Left colon (tissue), 2 donors: ENCODE measurements at places on chromosomes 1 and 21.

GRCh38 chr1:198480876-198481275 is 59.6 kb downstream of the ATP6V1G3 start:
- no peak for DNase-seq

DNA sequence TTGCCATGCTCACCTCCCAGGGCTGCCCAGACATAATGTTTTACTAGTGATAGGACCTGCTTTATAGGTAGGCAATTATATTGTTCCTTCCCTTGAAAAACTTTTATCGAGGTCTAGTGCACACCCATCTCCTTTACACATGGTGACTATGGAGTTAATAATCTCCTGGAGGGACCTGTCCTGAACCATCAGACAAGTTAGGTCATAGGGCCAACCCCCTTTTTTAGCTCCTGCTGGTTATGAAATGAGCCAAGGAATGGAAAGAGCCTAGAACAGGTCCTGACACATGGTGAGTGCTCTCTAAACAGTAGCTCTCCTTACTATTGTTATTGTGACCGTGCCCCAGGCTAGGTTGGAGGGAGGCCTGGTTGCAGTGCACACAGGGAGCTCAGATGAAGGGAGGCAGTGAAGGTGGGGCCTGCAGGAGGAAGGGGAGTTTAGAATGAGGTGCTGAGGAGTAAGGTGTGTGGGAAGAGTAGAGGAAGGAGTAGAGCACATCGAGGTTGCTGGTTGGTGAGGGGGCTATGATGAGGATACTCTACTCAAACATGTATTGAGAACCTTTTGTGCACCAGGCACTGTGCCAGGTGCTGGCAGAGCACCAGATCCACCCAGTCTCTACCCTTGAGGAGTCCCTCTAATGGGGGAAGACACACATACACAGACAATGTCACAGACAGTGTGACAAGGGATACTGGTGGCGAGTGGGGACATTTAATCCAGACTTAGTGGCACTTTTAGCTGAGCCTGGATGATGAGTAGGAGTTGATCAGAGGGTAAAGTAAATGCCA is 14.1 kb upstream of the LMNA start:
- no peak for DNase-seq

GRCh38 chr1:201359031-201359872 is 18.2 kb downstream of the TNNT2 start:
- DNase-seq: no peak

- no peak for DNase-seq
Measured at GRCh38 chr1:63845346-63845745, 71.5 kb downstream of the ROR1 start.

GRCh38 chr1:206121269-206121668 is 4.1 kb upstream of the AVPR1B start:
- DNase-seq: no peak

DNA sequence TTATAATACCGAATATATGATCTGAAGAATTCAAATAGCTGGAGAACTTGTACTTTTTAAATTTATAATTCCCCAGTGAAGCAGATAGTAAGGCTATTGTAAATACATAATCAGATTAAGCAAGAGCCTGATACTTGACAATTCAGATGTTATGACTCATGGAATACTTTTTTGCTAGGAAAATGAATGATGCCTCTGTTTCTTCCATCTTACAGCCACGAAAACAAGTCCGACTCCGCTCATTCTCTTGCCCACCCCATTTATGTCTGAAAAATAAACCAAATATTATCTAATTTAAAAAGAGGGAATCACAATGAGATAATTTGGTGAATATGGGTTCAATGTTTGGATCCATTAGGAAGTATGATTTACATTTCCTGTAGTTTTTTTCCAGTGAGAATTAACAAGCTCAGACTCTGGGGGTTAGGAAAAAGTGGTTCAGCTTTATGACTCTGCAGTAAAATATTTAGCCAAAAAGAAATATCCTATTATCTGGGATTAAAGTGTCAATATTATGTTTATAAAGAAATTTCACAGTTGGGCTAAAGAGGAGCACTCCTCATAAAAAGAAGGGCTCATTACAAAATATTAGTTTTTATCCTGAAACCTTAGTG is 50.4 kb upstream of the DAB1 start:
- no peak for DNase-seq

- DNase-seq: peak; percentile 9
Measured at GRCh38 chr1:3645247-3645646, 4.7 kb downstream of the WRAP73 start.

- DNase-seq: no peak
Measured at GRCh38 chr1:4549930-4550329, 104.5 kb upstream of the AJAP1 start.

- no peak for DNase-seq
Measured at GRCh38 chr1:165228676-165229075, 127.8 kb downstream of the LMX1A start.

DNA sequence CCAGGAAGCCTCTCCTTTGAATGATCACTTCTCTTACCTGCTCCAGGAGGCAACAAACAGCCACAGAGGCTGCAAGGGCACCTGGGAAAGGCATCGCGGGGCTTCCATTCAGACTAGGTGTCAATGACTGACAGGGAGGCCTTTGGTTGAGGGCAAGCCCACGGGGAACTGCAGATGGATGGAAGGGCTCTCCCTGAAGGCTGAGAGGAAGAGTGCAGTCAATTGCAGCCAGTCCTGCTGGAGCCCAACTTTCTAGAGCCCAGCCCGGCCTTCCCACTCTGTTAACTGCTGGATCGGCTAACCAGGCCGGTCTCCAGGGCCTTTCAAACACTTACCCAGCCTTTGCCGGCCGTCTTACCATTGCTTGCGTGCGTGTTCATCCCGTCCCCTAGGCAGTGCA is 89.3 kb downstream of the LACTBL1 start:
- no peak for DNase-seq

GRCh38 chr1:99755664-99756063 is 10.8 kb downstream of the FRRS1 start:
- no peak for DNase-seq

GRCh38 chr1:207848234-207848633 is 62.7 kb downstream of the CD34 start:
- peak; percentile 91 for DNase-seq

DNA sequence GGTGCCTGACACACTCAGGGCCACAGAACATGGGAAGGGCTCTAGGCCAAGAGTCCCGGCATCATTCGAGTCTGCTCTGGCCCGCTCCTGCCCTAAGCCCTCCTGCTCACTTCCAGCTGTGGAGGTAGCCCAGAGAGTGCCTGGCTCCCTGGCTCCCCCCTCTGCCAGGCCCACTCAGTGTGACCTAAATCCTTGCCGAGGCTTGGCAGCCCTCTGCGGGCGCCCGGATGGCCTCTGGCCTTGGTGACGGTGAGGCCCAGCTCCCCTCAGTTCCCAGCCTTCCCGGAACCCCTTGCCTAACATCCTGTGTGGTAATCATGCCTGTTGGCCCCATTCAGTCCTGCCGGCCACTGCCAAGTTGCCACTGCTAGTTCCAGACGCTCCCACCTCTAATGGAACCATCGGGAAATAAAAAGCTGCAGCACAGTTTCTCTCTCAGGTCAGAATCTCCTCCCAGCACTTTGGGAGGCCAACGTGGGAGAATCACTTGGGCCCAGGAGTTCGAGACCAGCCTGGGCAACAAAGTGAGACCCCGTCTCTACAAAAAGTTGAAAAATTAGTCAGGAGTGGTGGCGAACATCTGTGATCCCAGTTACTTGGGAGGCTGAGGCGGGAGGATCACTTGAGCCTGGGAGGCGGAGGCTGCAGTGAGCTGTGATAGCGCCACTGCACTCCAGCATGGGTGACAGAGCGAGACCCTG is 1.2 kb upstream of the H6PD start:
- peak; percentile 36 for DNase-seq

DNA sequence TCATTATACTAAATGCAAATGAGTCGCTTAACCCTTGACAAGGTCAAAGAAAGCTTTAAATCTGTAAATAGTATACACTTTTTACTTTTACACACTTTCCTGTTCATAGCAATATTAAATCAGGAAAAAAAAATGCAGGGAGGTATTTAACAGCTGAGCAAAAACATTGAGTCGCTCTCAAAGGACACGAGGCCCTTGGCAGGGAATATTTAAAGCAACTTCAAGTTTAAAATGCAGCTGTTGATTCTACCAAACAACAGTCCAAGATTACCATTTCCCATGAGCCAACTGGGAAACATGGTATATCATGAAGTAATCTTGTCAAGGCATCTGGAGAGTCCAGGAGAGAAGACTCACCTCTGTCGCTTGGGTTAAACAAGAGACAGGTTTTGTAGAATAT is 62.7 kb downstream of the CAPN2 start:
- no peak for DNase-seq

DNA sequence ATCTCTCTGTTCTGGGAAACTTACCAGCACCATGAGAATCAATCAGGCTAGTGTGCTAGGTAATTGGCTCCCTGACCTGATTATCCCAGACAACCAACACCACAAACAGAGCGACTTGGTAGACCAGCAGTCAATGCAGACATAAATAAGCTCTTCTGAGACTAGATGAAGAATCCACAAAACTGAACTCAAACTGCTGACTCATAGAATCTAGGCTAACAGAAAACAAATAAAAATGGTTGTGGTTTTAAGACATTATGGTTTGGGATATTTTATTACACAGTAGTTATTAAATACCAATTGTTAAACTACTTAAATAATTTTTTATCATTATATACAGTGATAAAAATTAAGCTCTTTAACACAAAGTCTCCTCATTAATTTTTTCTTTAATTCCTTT is 535.7 kb downstream of the COL11A1 start:
- DNase-seq: no peak

DNA sequence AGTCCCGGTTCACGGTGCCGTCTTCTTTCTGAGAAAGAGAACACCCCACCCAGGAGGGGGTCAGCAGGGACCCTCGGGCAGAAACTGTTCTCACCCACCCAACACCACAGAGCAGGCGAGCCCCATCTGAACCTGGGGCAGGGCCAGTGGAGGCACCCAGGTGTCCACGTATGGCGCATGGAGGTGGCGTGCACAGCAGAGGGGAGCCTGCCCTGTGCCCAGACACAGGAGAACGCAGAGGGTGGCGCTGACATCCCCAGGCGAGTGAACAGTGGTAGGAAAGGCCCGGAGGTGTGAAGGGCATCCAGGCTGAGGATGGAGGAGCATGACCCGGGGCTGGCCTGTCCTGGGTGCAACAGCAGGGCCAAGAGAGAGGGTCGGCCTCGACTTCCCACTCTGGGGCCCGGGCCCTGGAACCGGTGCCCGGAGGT is 91.1 kb downstream of the STUM start:
- DNase-seq: no peak

DNA sequence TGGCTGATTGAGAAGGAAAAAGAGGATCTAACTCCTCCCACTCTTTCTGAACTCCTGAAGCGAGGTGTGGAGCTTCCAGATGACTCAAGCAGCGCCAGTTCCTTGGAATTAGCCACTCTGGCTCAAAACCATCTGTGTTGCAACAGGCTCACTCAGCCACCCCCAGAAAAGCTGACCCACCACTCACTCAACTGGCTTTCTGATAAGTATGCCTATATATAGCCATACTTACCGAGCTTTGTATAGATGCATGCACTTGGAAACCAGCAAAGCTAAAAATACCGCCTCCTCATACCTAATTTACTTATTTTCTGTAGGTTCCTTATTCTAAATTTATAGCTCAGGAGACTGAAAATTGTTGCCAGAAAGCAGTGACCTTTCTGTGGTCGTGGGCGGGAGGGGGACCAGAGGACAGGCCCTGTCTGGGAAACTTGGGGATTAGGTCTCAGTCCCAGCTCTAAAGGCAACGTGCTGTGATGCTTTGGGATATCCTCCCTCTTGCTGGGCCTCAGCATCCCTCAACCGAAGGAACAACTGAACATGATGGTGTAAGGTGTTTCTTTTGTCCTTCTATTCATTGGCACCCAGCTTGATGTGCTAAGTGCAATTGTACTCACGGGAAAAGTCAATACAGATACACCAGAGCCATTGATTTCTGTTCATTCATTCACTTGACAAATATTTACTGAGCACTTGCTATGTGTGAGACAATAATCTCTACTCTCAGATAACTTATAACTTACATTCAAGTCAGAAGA is 65.7 kb downstream of the NENF start:
- DNase-seq: no peak

- DNase-seq: no peak
Measured at GRCh38 chr1:30373471-30374399, 349.6 kb downstream of the MATN1 start.

DNA sequence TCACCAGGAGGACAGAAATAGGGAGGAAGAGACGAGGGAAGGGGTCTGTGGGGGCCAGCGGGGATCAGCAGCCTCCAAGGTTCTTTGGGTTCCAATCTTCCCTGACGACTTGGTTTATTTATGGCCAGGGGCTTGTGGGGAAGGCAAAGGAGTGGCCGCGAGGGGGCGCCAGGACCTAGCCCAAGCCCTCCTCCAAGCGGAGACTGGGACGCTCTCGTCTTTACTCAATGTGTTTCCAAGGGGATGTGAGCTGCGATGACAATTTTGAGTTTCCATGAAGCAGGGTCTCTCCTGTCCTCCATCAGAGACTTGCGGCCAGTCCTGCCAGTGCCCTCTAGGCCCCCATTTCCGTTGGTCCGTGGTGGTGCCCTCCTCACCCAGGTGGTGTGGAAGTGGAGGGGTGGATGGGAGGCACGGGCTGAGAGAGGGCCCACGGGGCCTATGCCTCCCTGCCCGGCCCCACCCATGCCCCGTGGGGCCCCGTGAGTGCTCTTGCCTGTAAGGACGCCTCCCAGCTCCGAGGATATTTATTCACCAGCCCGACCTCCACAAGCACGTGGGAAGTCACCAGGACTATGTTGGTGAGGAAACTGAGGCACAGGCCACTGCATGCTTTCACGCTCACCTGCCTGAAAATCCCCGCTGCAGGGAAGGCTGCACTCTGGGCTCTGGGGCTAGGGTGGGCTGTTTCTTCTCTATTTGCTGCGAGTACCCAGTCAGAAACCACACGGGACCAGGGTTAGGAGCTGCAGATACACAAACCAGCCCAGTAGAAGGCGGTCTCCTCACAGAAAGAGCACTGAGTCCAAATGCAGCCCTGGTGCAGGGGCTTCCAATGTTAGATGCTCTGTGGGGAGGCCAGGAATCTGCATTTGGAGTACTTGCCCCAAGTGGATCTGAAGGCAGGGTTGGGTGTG is 26.5 kb downstream of the DMRTB1 start:
- no peak for DNase-seq

DNA sequence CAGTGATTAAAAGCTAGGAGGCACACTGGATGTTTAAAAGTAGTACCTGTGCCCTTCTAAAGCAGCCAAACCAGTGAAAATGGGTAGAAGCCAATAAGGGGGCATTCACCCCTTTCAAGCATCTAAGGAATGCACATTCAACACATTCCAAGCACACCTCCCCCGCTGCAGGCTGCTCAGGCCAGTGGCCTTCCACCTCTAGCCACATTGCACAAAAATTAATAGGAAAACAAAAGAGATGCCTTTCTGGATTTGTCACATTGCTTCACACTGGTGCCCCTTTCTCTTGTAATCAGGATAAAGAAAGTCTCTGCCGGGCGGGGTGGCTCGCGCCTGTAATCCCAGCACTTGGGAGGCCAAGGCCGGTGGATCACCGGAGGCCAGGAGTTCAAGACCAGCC is 834.0 kb downstream of the USP25 start:
- DNase-seq: no peak
